ENCODE measurements at places on chromosomes 11 and 22.
A peak's percentile ranks its signal among the peaks of the same experiment; 100 is the strongest.

DNA sequence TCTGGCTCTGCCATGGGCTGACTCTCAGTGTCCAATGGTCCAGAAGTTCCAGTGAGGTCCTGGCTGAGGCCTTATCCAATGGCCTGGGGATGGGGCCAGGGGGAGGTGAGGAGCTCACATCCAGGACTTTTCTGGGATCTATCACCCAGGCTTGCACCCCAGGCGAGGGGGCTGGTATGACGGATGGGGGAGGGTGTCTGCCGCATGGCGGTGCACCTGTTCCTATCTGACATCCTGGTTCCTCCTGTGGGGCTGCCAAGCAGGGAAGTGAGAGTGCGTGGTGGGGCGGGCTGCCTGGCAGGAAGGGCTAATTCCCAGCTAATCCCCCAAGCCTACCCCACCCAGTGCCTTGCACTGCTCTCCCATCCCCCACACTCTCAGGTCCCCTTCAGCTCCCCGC lies 102.1 kb downstream of the NECTIN1 start:
- DNase-seq: no peak

- DNase-seq: no peak
These were observed 353.7 kb downstream of the INSC start for GRCh38 chr11:15468466-15468865.

- peak; percentile 81 for DNase-seq
These were observed 4.8 kb downstream of the CD248 start for GRCh38 chr11:66311965-66312548.

- no peak for DNase-seq
These were observed 31.7 kb downstream of the NEAT1 start for GRCh38 chr11:65454311-65454695.
